Lung microvascular endothelial cell (primary cell): ENCODE measurements at places on chromosomes 11 and 22.

- peak; percentile 73 for DNase-seq
Measured at GRCh38 chr11:65558002-65558929, at the start of gene LTBP3. LTBP3 (minus strand) TSS chr11:65558359; CDS start chr11:65557959, 400 bp downstream.

DNA sequence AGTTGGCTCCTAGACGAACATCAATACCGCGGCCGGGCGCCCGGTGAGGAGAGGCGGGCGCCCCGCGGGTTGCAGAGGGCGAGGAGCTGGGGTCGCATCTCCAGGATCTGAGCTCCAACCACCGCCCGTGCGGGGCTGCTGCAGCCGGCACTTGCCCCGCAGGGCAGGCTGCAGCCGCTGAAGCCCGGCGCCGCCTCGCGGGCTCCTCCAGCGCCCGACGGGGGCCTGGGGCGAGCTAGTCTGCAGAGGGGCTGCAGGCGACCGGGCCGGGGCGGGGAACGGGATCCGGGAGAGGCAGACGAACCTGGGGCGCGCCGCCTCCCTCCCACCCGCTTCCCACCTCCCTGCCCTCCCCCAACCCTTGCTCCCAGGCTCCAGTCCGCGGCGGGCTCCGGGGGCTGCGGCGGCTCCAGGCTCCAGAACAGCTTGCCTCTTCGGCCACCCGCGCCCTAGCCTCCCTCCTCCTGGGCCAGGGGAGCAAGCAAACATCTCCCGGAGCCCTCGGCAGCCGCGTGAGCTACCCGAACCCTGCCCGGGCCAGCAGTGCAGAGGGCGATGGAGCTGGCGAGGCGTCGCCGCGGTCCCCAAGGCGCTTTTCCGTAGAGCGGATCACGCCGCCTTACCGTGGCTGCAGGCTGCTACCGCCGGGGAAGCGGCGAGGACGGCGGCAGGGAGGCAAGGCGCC, 802 bp downstream of the TENM4 start:
- peak; percentile 32 for DNase-seq

GRCh38 chr22:45771057-45771456, 99.4 kb downstream of the ATXN10 start:
- DNase-seq = no peak

DNA sequence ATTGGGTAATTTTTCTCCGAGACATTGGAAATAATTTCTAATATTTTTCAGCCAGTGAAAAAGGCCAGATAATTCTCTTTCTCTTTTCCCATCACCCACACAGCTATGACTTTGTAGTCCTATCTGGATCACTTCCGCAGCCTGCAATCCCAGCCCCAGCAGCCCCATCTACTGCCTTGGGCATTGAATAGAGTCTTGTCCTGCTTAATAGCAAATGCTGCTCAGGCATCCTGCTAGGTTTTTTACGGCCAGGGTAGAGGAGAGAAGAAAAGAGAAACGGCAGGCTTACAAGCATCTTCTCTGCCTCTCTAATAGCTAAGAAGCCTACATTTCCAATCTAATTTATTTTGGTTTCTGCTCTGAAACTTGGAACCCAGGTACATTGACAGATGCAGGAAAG, 154.3 kb upstream of the B3GAT1 start:
- no peak for DNase-seq
